ENCODE measurements at places on chromosomes 6 and 20.

DNA sequence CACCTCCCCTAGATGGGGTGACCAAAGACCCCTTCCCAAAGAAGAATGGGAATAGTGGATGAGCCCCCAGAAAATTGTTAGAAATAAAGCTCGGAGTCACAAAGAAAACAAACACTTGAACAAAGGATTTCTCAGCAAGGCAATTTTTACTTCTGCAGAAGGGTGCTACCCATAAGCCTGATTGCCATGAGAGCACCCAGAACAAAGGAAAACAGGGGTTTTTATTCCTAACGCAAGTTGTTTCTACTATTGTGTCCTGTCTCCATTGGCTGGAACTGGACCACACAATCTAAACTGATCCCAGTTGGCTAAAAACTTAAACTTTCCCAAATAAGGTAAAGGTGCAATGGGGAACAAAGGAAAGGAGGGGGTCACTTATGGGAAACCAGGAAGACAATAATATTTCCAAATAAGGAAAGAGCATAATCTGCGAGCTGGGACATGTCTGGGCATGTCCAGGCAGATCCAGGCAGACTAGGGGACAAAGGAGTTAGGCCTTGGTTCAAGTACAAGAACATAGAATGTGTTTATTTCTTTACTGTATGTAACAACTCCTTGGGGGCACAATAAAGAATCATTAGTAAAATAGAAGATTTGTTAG, 20.0 kb downstream of the HLA-B start:
- DNase-seq = no peak

GRCh38 chr6:67698534-67698933, 936.5 kb upstream of the ADGRB3 start:
- no peak for DNase-seq

GRCh38 chr6:166563805-166564204, 22.7 kb downstream of the RAMACL start:
- no peak for DNase-seq

- DNase-seq = no peak
These were observed 41.5 kb downstream of the SH3BGRL2 start for GRCh38 chr6:79672631-79673111.

DNA sequence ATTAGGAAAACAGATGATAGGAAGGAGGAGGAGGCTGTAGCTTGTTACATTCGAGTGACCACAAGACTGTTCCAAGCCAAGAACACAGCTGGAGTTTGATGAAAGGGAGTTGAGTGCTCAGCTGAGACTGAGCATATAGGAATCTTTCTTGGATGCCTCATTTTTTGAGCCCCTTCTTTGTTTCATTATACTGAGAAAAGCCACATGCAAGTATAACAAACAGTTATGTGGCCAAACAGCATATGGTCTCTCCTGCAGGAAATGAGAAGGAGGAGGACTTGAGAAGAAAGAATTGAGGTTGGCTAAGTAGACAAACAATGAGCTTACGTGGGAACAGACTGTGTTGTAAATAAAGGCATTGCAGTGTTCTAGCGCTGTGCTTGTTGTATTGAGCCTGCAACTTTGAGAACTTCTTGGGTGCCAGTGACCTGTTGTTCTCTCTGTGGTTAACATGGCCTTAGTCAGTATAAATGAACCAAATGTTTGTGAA, 78.3 kb downstream of the AKAP7 start:
- no peak for DNase-seq

GRCh38 chr20:22807646-22808244, 223.4 kb upstream of the FOXA2 start:
- DNase-seq = no peak

All from NCI-H1694 treated with DMSO at 0.1 percent for 48 hours (cell line).